Stimulated activated CD4-positive, alpha-beta T cell treated with anti-CD3 and anti-CD28 coated beads, Interleukin-15, amount 100 ng/mL, for 1 hour (primary cell): ENCODE measurements at places on chromosomes 2 and 18.
A peak's percentile ranks its signal among the peaks of the same experiment; 100 is the strongest.

DNA sequence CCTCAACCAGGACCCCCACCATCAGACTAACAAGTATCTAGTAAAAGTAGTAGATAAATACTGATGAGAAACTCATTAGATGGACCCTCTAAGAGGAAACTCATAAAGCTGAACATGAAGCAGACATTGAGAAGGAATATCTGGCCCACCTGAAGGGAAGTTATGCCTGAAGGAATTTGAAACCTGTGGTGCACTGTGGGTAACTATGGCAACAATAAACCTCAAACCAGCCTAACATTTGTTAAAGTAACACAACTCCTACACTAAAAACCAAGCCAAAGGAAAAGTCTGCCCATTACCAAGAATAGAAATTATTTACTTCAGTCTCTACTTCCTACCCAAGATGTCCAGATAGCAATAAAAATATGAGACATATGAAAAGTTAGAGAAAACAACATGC, 43.4 kb downstream of the KIAA1328 start:
- DNase-seq = no peak

DNA sequence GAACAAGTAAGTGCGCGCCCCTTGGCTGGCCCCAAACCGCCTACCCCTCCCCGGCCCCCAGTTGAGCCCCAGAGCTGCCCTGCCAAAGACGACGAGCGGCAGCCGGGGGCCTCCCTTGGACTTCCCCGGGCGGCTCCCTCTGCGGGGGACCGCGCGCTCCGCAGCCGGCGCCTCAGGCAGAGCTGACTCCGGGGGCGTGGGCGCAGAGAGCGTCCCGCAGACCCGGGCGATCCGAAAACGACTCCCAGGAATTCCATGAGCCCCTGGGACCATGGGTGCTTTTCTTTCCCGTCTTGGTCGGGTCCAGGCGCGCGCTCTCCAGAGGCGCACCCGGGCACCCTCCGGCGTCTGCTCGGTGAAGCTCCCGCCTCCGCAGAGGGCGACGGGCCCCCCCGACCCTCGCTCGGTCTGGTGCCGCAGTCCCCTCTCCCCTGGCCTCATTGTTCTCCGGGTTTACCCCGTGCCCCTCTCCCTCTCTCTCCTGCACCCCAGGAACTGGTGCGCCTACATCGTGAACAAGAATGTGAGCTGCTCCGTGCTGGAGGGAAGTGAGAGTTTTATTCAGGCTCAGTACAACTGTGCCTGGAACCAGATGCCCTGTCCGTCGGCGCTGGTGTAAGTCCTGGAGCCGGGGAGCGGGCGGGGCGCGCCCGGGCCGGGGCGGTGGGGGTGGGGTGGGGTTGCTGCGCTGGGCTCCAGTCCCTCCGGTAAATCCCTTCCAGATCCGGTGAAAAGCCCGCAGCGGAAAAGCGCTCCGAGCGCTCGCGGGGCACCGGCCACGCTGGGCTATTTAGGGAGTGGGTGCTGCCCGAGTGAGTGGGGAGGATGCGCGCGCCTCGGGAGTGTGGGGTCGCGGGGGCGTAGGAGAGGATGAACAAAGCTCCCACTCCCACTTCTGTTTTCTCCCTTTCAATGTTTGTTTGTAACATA, 776 bp downstream of the EMILIN2 start:
- DNase-seq = peak; percentile 21

DNA sequence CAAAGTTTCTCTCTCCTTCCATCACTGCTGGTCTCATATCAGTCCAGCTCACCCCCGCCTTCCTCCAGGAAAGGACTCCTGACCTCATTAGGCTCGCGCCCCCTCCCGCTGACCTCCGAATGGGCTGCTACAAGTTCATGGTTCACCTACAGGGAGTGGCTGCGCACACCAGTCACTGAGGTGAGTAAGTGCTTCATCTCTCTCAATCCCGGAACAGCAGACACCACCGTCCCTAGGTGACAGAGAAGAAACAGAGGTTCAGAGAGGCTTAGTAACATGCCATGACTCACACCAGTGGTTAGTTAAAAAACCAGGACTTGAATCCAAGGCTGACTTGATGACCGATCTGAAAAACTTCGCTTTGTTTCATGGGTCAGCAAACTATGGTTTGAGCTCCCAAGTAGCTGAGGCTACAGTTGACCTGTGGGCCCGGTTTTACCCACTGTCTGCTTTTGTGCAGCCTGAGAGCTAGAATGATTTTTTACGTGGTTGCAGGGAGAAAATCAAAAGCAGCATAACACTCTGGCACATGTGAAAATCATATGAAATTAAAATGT, 42.0 kb downstream of the ZFP36L2 start:
- no peak for DNase-seq

GRCh38 chr18:66728951-66729350, 125.1 kb upstream of the CDH19 start:
- DNase-seq = no peak

DNA sequence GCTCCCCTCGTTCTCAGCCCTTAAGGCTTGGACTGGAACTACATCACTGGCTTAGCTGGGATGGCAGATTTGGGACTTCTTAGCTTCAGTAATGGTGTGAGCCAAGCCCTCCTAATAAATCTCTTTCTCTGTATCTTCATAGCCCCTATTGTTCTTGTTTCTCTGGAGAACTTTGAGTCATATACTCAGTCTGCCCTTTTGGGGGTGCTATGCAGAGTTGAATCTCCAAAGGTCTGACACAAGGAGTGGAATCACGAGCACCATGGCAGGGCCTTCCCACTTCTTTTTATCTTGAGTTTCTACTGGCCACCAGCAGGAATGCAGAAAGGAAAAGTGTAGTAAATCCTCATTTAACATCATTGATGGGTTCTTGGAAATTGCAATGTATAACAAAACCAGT, 13.3 kb upstream of the TGFA start:
- DNase-seq = no peak

DNA sequence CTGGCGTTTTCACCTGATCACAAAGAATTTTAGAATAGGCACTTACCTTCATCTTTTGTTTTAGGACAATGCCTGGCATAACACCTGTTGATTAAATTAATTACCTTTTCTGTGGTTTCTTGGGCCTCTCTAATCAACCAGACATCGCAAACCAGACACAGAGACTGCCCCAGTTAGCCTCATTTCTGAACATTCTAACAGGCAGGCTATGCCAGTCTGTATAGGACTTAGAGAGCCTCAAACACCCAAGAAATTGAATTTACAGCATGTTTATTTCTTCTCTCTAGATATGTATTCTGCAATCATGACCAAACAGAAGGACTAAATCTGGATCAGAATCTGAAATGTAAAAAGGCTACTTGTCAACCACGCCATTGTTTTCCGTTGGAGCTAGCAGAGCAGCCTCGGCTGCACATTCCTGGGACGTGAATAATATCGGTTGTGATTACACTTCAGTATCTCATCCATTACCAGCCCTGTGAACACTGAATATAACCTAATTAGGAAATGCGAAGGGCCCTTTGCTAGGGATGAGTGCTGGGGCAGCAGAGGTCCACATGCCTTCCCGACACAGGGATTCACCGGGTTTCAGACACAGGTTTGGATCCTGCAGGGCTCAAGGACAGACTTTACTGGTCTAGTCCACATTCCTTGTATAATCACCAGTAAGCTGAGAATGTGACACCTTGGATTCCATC, 17.5 kb upstream of the CDC42EP3 start:
- DNase-seq = no peak

DNA sequence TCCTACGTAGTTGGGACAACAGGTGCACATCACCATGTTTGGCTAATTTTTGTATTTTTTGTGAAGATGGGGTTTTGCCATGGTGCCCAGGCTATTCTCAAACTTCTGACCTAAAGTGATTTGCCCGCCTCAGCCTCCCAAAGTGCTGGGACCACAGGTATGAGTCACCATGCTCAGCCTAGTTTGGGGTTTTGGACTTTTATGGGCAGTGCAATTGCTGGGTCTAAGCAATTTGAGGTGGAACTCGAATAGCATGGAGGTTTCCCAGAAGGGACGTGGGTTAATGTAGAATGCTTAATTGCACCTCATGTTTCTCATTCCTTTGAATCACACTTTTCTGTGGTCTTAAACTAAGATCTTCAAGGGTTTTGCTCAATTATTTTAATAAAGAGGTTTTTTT, 102.3 kb upstream of the EPHA4 start:
- DNase-seq = no peak

- no peak for DNase-seq
Observed at GRCh38 chr2:54586494-54586893, 130.4 kb downstream of the SPTBN1 start.

DNA sequence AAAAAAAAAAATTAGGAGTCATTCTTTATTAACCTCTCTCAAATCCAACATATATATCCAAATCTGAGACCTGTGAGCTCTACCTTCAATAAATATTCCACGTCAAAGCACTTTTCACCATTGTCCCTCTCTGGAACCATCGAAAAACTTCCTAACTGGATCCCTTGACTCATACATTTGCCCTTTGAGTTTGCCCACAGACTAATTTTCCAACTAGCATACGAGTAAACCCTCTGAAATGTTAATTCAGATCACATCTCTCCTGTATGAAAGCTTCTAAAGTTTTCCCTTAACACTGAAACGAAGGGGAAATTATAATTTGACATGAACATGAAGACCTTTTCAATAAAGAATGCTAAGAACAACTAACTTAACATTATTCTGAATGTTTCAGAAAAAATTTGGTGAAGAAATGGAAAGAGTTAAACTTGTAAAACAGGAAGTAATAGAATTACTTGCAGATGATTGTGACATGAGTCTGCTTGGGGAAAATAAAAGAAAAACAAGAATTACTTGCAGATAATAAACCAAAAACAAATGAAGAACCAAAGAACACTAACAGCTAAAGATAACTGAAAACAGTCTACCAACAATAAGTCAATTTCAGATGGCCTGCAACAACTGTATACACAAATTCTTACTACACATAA, 110.6 kb downstream of the C2orf74 start:
- no peak for DNase-seq

DNA sequence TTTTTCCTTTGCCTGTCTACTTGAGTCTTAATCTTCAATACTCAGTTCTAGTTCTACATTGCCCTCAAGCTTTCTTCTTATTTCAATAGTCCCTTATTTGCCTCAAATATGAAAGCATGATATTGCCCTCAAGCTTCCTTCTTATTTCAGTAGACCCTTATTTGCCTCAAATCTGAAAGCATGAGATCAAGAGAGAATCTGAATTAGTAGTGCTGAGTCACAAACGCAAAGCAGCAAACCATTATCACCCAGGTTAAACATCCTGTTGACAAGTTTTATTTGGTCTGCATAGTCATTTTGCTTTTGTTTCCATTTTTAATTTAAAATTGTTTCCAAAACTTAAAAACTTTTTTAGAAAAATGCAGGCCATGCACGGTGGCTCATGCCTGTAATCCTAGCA, 583.3 kb upstream of the FSHR start:
- no peak for DNase-seq

DNA sequence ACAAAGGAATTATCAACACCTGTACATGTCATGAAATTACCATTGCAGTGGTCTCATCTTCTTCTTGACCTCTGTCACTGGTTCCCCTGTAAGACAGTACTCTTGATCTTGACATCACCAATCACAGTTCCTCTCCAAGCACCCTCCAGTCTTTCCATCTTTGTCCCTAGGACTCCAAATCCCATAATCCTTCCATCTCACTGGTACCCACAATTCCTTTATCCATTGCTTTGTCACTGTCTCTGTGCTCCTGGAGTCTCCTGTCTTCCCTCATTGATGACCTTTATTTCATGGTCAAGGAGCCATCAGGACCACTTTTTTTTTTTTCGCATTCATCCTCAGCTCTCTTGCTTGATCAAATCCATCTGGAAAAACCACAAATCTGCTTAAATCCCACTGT, 56.7 kb downstream of the COL4A3 start:
- DNase-seq = no peak

GRCh38 chr2:10432311-10433181, 15.6 kb downstream of the ODC1 start:
- DNase-seq = no peak

GRCh38 chr2:69057660-69058059, 44.7 kb downstream of the ANTXR1 start:
- no peak for DNase-seq

- no peak for DNase-seq
Observed at GRCh38 chr2:213150315-213151097, 906 bp downstream of the IKZF2 start.

GRCh38 chr2:66508484-66509071, 73.7 kb downstream of the MEIS1 start:
- DNase-seq = no peak

DNA sequence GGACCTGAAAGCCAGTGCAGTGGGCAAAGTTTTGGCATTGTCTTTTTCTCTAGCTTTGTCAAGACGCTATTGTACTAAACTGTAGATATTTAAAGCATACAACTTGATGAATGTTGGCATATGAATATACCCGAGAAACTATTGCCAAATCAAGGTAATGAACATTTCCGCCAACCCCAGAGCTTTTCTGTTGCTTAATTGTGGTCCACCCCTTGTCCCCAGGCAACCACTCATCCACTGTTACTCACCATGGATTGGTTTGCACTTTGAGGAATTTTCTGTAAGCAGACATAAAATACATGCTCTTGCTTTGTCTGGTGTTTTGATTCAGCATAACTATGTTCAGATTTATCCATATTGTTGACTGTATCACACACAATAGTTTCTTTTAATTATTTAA, 688.4 kb downstream of the ADCYAP1 start:
- DNase-seq = no peak

DNA sequence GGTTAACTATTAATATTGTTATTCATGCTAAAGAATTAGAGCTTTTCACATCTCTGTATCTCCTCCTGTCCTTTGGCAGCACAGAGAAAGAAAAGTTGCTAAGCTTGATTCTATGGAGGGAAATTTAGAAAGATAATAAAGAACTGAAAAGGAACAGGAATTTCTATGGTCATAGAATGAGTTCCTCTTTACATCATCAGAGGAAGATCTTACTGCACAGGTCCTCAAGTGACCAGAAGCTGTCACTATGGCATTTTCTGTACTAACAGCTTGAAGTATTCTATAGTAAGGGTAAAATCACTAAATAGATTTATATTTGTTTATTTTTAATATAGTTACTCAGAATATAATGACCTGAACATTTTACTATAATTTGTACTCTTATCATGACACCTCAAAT, 6.0 kb upstream of the PRKD3 start:
- DNase-seq = no peak

DNA sequence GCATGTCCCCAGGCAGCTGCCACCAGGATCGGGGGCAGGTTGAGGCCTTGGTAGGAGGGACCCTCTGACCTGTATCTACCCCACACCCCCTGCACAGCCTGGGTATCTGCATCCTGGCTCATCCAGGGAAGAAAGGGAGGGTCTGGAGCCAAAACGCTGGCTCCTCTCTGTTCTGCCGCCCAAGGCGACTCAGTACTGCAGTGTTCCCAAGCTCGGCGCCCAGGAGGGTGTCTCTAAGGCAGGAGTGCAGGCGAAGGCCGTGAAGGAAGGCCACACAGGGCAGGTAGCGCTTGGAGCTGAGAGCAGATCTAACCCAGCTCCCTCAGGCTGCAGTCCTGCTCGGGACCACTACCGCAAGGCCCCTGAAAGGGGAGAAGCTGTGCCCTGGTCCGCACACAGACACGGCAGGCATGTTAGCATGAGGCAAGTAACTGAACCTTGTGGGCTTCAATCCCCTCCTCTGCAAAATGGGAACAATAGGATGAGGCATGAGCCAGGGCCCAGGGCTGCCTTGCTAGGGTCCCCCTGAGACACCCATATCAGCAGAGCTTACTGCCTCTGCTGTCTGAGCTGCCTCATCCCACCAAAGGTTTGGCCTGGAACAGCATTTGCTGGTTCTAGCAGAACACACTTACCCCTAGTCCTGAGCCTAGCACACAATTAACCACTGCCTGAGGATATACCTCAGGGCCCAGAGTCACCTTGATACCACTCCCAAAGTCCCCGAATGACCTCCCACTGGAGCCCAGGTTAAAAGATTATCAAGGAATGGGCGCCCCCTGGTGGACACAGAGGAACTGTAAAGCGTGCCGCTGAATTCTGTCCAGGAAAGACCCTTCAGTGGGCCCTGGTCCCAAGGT, 6.5 kb downstream of the PTMA start:
- DNase-seq = peak; percentile 56
